ENCODE measurements at places on chromosomes 3 and 15.

- DNase-seq = no peak
These were observed 64.5 kb downstream of the NEDD4 start for GRCh38 chr15:55928955-55929354.

DNA sequence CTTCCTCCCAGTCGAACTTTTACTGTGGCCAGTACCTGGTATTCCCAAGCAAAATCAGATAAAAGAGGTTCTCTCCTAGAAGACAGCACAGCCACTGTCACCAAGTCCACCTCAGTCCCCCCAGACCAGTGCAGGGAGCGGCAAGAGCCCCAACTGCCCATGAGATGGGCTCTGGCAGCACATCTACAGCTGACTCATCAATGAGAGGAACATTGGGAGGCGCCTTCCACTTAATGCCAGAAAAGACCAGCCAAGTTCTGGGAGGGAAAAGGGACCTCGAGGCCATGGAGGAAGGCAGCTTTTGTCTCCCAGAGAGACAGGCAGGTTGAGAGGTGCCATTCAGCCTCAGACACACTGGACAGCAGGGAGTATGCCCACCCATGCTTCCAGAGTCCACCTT lies 28.2 kb downstream of the POC1A start:
- DNase-seq = no peak

GRCh38 chr3:95289295-95289694 lies 1226.4 kb downstream of the NSUN3 start:
- DNase-seq = no peak

GRCh38 chr15:38530113-38530512 lies 34.5 kb downstream of the RASGRP1 start:
- peak; percentile 28 for DNase-seq

- no peak for DNase-seq
These were observed 7.2 kb upstream of the FBXW12 start for GRCh38 chr3:48364840-48365239.

- DNase-seq = no peak
These were observed 47.0 kb upstream of the RBP1 start for GRCh38 chr3:139586420-139587017.

- no peak for DNase-seq
These were observed 950.1 kb downstream of the TBL1XR1 start for GRCh38 chr3:176247191-176247590.

- DNase-seq = no peak
These were observed 29.6 kb downstream of the AAGAB start for GRCh38 chr15:67224889-67225288.

DNA sequence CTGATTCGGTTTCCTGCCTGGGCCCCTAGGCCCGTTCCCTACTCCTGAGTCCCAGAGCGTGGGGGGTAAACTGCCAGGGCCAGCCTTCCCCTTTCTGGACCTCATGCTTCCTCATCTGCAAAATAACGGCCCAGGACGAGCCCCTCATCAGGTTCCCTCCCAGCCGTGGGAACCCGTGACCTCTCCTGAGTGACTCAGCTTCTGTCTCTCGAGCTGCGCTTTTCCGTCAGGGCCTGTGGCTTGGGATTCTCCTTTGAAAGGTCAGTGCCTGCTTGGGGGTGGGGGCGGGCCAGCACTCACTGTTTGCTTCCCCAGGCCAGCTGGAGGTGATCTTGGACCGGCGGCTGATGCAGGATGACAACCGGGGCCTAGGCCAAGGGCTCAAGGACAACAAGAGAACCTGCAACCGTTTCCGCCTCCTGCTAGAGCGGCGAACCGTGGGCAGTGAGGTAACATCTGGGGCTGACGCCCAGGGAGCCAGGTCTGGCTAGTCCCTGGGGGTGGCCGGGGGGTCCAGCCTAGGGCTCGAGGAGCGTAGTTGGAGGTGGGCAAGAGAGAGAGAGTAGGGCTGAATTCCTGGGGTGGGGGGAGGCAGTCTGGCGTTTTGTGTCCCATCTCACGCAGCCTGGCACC lies 12.8 kb downstream of the MAN2A2 start:
- no peak for DNase-seq

DNA sequence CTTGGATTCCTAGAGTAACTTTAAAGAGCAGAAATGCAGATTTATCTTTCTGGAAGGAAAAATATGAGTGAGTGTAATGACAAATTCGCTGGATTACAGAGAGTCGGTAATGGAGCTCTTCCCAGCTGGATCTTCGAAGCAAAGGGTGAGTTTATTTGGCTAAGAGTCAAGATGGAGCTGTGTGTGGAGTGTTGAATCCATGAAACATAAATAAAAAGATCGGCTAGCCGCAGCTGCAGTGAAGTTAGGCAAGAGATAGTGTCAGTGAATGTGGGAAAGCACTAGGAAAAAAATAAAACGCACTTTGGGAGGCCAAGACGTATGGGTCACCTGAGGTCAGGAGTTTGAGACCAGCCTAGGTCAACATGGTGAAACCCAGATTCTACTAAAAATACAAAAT lies 10.3 kb downstream of the NAALADL2 start:
- DNase-seq = no peak
